GM04504 (cell line): ENCODE measurements at places on chromosomes 5 and 9.

DNA sequence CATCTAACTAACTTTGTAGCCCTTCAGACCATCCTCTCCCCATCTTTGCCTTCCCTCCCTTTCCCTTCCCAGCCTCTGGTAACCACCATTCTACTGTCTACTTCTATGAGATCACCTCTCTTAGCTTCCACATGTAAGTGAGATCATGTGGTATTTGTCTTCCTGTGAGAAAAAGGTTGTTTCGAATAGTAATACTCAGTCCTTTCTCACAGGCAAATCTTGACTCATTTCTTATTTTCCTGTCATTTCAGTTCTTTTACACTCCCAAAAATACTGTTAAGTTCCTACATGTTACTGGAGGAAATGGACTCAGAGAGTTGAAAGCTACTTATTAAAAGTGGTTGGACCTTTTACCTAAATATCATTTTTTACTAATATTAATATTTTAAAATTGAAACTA lies 82.1 kb downstream of the SLF1 start:
- DNase-seq, result no peak

- peak; percentile 22 for DNase-seq
Observed at GRCh38 chr5:78221964-78222451, 72.5 kb downstream of the AP3B1 start.

GRCh38 chr9:93665637-93666438 lies 89.5 kb downstream of the PHF2 start:
- no peak for DNase-seq

DNA sequence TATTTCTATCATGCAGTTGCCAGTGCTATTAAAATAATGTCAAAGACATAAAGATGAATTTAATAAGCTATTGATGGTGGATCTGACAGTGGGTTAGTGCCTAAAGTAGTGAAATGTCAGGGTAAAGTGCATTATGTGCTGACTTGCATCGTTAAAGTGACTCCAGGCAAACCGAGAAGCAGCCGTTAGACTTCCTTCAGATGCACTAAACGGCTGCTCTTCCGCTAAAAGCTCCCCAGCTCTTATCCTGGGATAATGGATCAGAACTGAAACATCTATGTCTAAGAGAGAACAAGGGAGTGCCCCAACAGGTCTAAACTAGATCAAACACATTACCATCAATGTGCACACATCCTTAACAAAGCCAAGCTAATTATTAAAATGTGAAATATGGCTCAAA lies 468.2 kb downstream of the NTRK2 start:
- DNase-seq, result no peak

DNA sequence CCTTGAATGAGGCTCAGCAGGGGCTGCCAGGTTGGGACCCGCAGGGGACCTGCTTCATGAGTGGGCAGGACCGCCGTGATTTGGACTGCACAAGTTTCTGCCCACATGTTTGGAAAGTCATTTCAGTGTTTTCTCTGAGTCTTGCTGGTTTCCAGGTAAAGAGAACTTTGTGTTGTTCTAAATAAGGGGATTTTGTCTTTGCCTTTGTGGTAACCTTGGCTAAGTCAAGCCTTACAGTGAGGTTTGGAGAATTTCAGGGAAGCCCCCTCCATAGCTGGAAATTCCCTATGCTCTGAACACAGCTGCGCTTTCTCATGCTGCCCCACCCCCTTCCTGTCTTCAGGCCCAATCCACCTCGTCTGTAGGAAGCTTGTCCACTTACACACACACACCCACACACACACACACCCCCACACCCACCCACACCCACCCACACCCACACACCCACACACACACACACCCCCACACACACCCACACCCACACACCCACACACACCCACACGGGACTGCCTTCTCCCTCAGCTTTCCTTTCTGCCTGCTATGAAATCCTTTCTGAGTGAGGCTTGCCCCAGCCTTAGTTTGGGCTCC lies 270.1 kb downstream of the HSPA4 start:
- no peak for DNase-seq

GRCh38 chr9:14366076-14366475 lies 52.1 kb upstream of the NFIB start:
- DNase-seq, result peak; percentile 94

DNA sequence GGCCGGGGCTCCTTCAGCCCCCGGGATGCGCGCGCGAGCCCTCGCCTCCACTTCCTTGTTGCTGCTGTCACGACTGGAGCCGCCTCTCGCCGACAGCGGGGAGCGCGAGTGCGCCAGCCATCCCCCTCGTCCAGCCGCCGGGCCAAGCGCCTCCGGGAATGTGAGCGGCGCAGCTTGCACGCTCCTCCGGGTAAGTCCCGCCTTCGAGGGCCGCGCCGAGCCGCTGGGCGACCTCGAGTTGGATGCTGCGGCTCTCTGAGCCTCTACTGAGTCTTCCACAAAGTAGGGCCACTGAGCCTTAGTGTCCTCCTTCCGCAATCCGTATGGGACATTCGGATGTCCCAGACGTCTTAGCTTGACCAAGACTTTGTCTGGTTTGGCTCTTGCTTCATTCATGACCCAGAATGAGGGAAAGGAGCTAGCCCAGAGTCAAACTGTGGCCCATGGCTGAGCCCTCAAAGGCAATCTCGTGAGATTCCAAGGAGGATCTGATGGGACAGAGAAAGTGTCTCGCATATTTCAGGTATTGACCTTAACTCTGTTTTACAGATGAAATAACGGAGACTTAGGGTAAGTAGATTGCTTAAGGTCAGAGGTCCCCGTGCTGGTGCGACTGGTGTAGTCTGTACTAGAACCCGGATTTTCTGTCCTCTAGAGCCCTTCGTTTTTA lies 586 bp downstream of the HMGXB3 start:
- DNase-seq, result no peak

- DNase-seq, result no peak
Observed at GRCh38 chr5:145806923-145807322, 28.2 kb downstream of the PRELID2 start.

DNA sequence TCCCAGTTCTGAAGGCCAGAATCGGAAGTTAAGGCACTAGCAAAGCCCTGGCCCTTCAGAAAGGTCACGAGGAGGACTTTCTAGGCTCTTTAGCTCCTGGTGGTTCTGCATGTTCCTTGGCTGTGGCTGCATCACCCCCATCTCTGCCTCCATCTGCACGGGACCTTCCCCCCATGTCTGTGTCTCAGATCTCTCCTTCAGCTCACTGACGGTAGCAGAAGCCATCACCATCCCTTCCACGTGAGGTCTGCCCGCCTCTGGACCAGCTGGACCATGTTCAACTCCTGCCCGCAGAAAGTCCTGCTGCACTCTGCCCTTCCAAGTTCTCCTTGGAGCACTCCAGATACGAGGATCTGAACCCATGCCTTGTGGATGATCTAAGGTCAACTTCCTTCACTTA lies 242.9 kb upstream of the IRX1 start:
- DNase-seq, result no peak

- DNase-seq, result no peak
Observed at GRCh38 chr5:40826489-40827187, 8.4 kb downstream of the RPL37 start.

DNA sequence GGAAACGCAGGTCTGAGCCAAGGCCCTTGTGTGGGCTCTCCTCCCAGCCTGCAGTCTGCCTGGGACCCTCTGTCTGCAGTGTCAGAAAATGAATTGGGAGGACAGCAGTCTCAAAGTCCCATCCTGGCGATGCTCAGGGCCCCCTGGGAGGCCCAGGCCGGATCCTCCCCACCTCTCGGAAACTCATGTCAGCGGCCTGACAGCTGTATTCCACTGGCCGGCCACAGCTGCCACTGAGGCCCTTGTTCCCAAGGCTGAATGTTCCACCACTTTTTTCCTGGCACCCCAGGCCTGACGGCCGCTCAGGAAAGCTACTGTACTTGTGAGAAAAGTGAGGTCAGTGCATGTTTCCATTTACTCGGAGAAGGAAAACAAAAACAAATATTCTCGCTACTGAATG lies 180.0 kb downstream of the FGF18 start:
- DNase-seq, result no peak

DNA sequence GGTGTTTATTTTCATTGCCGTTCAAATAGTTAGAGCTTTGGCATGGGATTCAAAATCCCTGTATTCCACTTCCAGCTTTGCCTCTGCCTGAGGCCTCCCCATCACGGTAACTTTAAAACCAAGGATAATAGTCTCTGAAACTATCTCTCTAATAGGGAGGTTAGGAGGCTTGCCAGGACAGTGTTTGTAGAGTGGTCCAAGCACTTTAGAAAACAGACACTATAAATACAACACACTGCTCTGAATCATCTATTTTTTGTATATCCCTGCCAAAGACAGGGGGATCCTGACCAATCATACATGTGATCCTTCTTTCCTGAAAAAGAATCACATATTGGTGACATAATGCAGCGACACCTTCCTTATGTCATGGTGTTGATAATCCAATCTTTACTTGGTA lies 326.8 kb downstream of the BNC2 start:
- no peak for DNase-seq

DNA sequence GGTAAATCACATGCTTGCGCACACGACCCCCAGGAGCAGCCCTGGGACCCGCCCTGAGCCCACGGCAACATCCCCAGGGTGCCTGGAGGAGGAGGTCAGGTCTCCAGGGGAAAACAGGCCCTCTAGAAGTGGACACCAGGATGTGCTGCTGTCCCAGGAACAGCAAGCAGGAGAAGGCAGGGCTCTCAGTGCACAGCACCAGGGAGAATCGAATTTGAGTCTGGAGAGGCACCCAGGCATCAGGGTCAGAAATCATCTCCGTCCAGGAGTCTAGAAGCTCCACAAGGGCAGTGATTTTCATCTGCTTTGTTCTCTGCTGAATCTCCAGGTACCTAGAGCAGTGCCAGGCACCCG lies 93.6 kb downstream of the PAX5 start:
- no peak for DNase-seq

GRCh38 chr5:107090506-107090905 lies 580.2 kb downstream of the EFNA5 start:
- DNase-seq, result no peak

DNA sequence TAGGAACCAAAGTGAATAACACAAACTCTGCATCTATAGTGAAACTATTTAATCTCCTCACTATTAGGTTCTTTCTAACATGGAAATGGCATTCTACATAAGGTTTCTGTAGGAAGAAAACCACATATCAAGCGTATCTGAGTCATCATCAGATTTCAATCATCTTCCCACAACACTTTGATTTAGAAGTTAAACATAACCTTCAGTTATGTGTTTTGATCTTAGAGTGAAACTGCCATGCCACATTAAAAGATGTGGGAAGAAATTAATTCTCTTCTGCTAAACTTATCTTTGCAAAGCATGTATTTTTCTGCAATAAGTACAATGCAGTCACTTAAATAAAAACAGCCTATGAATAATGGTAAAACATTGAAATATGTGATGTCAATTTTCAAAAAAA lies 55.0 kb downstream of the MEF2C start:
- no peak for DNase-seq

DNA sequence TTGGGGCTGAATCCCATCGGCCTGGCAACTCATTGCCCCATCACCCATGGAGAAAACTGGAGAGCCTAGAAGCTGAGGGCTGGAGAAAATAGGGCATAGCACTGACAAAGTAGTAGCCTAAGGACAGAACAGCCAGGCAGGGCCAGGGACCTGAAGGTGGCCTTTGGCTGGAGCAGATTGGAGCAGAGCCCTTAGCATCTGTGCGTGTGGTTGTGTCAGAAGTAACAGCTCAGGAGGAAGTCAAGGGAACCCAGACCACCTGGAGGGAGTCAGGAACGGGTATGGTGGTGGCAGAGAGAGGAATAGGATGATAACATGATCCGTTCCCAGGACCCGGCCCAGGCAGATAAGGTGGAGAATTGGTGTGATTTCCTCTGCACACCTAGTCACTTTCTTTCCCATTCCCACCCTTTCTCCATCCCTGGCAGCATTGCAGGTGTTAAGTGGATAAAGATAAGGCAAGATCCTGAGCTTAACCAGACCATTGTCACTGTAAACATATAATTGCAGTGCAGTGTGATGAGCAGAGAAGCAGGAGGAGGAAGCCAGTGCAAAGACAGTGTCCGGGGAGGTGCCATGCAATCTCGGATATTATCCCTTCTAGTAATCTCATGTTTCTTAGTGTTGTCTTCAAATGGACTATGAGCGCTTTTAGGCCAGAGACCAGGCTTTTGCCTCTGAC lies 67.0 kb downstream of the NDFIP1 start:
- DNase-seq, result no peak

- DNase-seq, result no peak
Observed at GRCh38 chr9:70514273-70514672, 99.8 kb upstream of the KLF9 start.

- DNase-seq, result no peak
Observed at GRCh38 chr5:39186722-39187539, 32.4 kb downstream of the FYB1 start.

DNA sequence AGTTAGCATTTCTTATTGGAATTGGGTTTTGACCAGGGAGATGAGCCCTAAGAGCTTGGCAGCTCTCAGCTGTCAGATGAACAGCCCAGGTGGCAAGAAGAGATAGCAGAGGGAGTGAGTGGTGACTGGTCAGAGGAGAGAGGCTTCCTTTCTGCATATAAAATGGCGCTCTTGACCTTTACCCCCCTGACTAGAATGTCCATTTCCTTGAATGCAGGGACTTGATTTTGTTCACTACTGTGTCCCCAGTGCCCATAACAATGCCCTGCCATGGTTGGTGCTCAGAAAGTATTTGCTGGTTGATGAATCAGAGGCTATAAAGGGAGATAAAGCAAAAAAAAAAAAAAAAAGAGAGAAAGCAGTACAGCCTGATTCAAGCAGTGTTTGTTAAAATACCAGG lies 7.2 kb downstream of the CHMP5 start:
- no peak for DNase-seq

- DNase-seq, result no peak
Observed at GRCh38 chr5:111668477-111669414, 88.2 kb downstream of the NREP start.

DNA sequence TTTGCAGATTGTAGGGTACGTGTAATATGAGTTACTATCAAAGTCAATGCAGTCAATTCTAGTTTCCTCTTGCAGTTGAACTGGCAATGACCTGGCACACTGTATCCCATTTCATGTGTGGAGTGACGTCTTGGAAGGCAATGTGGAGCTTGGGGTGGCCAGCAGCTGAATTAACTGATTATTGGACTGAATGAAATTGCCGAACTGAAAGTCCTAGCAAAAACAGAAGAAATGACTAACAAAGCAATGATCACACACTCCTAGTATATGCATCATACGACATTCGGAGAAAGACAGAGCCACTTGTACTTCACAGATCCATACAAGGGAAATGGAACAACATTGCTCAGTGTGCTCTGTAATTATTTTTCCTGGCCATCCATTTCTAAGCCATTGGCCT lies 259.1 kb upstream of the DAPK1 start:
- no peak for DNase-seq

GRCh38 chr5:153753645-153754432 lies 263.4 kb downstream of the GRIA1 start:
- no peak for DNase-seq

DNA sequence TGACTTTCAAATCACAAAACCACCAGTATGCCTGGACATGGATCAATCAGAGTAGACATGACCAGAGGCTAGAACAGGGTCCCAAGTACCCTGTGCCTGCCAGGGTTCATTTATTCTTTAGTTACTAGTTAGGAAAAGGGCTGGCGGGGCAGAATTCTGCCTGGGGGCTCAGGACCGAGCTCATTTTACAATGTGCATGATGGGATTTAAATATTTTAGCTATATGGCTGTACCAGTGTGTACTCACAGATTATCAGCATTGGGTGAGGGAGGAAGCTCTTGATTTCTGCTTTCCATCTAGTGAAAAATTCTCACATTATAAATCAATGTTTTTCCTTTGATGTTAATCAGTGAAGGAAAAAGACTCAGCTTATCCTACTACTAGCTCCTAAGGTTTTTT lies 1511.1 kb downstream of the EFNA5 start:
- DNase-seq, result no peak
